ENCODE measurements at places on chromosomes 7 and 10. TPM values are rescaled to one million over a fixed set of nuclear protein-coding genes. Genes with fewer than 3 reads are reported as not detected.

GRCh38 chr7:117230276-117231046 lies 92.4 kb downstream of the WNT2 start:
- DNase-seq: no peak
- peaks cover 30% of the 10 kb centered on the region for H3K4me1 ChIP-seq
- H3K4me3 ChIP-seq: no peak overlapping the region
- peaks cover 33% of the 10 kb centered on the region for H3K36me3 ChIP-seq
- peak overlapping the region; percentile 68 for H3K27ac ChIP-seq

Gene C1GALT1
- 26.2 TPM for total RNA-seq

Gene SEC31B
- total RNA-seq: 19.6 TPM

DNA sequence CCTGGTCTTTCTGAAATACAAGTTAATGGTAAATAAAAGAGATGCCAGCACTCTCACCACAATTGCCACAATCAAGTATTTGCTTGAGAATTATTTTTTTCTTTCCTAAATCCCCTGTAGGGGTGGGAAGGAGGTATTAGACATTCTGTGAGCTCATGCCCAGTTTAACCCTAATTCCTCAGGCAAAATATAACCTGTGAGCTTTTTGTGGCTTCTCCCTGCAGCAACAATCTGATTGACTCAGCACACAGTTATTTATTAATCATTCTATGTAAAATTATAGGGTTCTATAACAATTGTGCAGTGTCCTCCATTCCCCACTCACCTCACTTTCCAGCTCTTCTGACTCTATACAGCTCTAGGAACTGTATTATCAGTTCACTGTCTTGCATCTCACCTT lies 66.3 kb downstream of the GLI3 start:
- no peaks in the 10 kb centered on the region for H3K36me3 ChIP-seq
- DNase-seq: no peak
- no peak overlapping the region for H3K4me3 ChIP-seq
- no peak overlapping the region for H3K27ac ChIP-seq

Gene SLC13A1
- not detected for total RNA-seq

Gene UNCX
- total RNA-seq: not detected

DNA sequence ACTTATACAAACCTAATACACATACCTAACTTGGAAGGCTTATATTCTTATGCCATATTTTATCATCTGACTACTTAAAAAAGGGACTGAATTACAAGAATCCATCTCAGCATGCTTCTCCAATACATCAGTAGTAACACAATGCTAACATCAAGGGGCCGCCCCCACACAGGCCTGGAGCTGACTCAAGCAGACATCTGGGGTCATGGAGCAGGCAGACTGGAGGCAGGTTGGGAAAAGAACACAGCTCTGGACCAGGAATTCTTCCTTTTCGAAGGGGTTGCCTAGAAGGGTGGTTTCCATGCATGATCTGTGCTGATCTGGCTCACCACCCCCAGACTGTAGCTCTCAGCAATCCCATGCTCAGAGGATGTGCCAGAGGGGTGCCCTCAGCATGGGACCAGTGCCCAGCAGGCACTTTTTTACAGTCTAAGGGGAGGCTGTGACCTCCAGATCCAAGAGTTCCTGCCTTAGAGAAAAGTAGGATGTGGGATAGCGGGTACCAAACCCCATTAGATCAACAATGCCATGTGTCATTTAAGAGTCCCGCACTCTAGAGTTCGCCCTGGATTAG lies 26.1 kb upstream of the DUSP5 start:
- no peaks in the 10 kb centered on the region for H3K27me3 ChIP-seq
- H3K4me3 ChIP-seq: no peak overlapping the region
- H3K27ac ChIP-seq: no peak overlapping the region
- no peaks in the 10 kb centered on the region for H3K36me3 ChIP-seq
- H3K4me1 ChIP-seq: peaks cover 11% of the 10 kb centered on the region
- DNase-seq: no peak

Gene PCLO
- 1.4 TPM for total RNA-seq

Gene ACTL6B
- not detected for total RNA-seq
